Central memory CD4-positive, alpha-beta T cell (primary cell): ENCODE measurements at places on chromosomes 16 and 17.

GRCh38 chr17:14672830-14673229 lies 371.9 kb downstream of the HS3ST3B1 start:
- DNase-seq: no peak

DNA sequence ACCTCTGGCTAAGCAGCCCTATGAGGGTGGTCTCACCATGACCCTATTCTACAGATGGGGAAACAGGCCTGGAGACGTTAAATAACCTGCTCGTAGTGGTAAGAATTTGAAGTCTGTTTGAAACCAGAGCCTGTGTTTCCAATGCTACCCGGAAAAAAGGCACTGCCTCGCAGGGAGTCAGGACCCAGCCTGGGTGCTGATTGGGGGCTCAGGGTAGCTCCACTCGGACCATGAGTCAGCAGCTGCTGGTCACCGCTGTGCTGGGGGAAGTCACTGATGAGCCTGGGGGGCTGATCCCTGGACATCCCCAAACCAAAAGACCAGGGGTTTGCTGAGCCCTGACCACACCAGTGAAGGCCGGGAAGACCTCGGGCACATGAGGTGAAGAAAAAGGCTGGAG lies 9.4 kb upstream of the PLD6 start:
- no peak for DNase-seq

GRCh38 chr16:27424772-27425498 lies 23.0 kb downstream of the IL21R start:
- no peak for DNase-seq

- no peak for DNase-seq
These were observed 37.2 kb downstream of the SKAP1 start for GRCh38 chr17:48392857-48393256.

- DNase-seq: peak; percentile 90
These were observed 22.7 kb downstream of the CYTH1 start for GRCh38 chr17:78759203-78759968.

DNA sequence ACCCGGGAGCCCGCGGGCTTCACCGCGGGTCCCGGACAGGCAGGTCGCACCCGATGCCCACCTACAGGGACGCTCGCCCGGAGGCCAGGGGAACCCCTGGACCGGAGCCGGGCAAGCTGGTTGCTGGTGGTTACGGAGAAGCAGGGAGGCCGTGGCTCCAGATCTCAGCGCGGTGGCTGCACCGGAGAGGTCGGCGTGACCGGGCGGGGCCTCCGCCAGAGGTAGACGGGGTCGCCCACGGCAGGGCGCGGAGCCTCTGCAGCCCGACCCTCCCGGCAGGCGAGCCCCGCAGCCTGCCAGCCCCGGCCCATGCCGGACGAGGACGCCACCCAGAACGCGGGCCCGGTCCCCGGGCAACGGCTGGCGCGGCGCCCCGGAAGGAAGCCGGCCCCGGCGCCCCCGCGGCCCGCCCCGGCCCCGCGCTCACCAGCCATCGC lies 341 bp downstream of the PCYT2 start:
- no peak for DNase-seq

DNA sequence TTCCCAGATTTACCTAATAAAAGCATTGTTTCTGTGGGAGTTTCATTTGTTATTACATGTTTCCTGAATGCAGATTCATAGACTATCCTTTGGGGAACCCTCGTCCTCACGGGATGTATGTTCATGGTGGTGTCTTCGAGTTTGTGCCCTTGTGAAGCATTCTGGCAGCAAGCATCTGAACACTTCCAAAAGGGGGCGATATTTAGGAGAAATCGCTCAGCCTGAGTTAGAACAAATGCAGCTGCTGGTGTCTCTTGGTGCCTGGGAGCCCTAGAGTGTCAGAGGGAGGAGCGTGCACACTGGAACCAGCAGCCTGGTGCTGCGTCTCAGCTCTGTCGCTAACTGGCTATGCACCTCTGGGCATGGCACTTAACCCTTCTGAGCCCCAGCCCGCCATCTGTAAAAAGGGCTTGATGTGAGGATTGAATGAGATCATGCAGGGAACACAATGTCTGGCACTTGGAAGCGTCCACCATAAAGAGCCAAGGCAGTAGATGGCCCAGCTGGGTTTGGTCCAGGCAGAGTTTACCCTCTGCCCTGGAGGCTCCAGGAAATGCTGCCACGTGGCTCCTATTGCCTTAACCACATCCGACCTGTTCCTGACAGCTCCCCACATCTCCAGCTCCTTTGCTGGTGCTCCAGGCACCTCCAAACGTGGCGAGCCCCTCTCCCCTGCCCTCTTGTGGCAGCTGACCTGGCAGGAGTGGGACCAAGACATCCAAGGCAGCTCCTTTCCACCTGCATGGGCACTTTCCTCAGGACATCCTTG lies 25.0 kb upstream of the C16orf78 start:
- DNase-seq: no peak

DNA sequence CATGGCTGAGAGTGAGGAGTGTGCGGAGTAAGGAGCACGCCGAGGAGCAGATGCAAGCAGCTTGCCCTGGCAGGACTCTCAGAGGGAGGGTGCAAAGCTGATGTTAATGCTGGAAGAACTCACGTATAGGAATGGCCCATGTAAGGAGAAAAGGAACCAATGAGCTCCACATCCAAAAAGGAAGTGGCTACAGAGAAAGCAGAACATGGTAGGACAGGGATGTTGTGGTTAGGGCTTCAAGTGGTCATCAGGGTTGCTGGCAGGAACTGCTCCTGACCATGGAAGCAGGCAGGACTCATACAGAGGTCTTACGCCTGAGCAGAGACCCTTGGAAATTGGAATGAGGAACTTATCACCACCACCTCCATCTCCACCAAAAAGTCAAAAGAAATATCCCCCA lies 5.2 kb downstream of the MYO1D start:
- no peak for DNase-seq

DNA sequence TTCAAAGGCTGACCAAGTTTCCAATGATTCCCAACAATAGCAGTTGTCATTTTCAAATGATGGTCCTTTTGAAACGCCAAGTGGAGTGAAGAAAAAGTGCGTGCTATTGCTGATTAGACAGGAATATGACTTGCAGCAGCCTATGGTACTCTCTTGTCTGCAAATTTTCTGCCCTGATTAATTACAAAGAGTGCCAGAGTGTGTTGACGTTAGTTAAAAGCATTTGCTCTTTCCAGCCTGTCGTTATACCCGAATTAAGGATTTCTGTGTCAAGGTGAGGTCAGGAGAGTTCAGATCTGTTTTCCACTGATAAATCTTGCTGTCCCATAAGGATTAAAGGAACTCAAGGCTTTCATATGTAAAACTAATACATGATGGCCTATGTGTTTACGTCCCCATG lies 75.0 kb upstream of the ADAMTS18 start:
- DNase-seq: no peak

DNA sequence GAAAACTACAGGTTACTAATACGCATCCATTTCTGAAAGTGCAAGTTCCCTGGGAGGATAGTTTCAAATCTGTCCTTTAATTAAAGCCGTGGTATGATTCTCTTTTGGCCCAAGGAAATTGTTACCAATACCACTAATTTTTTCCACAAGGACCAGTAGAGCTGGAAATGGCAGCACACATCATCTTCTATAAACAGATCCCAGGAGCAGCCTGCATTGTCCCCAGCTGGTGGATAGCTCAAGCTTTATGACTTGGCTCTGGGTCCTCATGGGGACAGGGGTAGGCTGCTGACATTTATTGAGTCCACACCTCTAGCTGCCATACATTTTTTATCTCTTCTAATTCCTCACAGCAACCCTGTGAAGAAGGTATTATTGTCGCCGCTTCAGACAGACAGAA lies 35.8 kb upstream of the BHLHA9 start:
- no peak for DNase-seq

DNA sequence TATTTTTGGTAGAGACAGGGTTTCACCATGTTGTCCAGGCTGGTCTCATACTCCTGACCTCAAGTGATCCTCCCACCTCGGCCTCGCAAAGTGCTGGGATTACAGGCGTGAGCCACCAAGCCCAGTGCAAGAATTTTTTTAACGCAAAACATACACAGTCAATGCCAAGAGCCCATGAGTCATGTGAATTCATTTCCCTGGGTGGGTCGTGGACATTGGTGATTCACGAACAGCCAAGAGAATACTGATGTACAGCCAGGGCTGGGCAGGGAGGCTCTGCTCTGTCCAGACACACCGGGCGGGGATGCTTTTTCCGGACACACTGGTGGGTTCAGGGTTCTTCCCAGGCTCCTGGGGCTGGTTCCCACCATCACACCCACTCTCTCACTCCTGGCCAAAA lies 17.7 kb downstream of the SLC38A8 start:
- no peak for DNase-seq

GRCh38 chr17:48340916-48341315 lies 89.1 kb downstream of the SKAP1 start:
- DNase-seq: no peak

- no peak for DNase-seq
These were observed 10.4 kb downstream of the SLC6A4 start for GRCh38 chr17:30225112-30225511.

DNA sequence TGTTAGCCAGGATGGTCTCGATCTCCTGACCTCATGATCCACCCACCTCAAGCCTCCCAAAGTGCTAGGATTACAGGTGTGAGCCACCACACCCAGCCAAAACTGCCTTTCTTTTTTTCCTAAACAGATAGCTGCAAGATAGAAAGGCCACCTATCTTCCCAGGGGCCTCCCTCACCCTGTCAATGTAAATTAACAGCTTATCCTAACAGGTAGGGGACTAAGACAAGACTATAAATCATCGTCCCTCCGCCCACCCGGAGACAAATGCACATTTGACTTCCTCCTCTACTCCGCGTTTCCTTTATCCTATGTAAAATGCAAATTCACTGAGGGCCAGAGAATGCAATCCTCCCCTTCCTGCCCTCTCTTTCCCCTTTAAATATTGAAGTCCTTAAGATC lies 71.4 kb downstream of the MARF1 start:
- DNase-seq: no peak

GRCh38 chr17:52237151-52237550 lies 78.6 kb upstream of the CA10 start:
- no peak for DNase-seq

GRCh38 chr16:70520612-70521297 lies 2.6 kb downstream of the COG4 start:
- peak; percentile 50 for DNase-seq
